ENCODE measurements at places on chromosomes 2 and 18.

DNA sequence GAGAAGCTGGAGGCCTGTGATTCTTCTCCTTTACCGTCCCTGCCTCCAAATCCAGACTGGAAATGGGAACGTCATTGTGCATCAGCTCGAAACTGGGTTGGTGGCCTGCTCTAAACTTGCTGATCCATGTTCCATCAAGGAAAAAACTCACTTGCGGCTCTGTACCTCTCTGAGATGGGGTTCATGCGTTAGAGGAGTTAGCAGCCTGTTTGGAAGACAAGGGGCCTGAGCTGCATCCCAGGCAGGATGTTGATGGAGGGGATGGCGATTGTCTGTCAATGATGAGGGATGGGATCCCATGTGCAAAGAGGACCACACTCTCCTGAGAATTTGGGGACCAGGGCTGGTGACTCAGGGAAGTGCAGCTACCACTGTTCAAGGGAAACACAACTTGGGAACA is 26.0 kb downstream of the TWIST2 start:
- DNase-seq = no peak

GRCh38 chr2:15169326-15170069 is 391.6 kb downstream of the NBAS start:
- peak; percentile 91 for DNase-seq

GRCh38 chr18:55443776-55444175 is 144.2 kb downstream of the TCF4 start:
- DNase-seq = no peak

GRCh38 chr2:61575447-61575859 is 37.3 kb upstream of the XPO1 start:
- no peak for DNase-seq

DNA sequence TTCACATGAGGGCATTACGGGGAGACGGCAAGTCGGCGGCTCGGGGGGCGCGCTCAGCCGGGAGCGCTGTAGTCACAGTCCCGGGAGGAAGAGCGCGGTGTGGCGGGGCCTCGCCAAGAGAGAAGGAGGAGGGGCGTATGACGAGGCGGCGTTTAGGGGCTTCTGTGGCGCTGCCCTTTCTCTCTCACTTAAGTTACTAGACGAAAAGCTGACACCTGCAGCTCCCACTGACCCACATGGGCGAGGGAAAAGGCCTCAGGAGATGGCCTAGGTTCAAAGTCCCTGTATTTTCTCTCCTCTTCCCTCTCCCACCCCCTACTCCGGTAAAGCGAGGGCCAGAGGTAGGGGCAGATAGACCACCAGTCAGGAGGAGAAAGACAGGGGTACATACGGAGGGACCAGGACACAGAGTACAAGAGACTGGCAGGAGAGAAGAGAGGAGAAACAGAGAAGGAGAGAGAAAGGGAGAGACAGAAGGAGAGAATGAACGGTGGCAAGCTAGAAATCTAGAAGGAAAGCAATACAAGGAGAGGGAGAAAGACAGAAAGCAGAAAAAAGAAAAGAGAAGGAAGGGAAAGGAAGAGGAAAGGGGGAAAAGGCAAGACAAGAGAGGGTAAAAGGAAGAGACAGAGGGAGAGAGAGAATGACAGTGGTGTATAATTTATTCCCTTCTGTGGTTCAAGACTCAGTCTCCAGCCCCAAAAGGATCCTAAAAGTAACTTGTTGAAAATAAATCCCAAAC is 3.8 kb downstream of the SIX2 start:
- no peak for DNase-seq

- DNase-seq = peak; percentile 73
Measured at GRCh38 chr2:231680992-231681852, 27.1 kb upstream of the PTMA start.

DNA sequence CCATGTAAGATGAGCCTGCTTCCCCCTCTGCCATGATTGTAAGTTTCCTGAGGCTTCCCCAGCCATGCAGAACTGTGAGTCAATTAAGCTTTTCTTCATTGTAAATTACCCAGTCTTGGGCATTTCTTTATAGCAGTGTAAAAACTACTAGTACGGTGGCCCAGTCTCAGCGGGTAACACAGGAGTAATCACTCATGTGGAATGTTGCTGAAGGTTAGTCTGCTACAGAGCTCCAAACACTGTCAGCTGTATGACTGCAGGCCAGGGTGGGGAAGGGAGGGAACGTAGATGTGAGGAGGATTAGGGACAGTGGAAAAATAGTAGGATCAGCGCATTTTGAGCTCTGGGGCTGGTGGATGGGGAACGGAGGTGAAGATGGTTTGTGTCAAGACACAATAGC is 711.2 kb upstream of the SOX11 start:
- DNase-seq = no peak

DNA sequence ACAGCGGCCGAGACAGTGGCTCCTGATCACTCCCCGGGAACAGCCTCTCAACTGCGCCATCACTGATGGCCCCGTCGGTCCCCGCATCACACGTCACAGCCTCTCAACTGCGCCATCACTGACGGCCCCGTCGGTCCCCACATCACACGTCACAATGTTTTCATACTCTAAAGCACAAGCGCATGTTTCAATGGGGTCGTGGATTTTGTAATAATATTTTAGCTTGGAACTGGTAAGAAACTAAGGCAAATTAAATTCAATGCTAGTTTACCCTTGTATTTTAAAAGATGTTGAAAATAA is 44.2 kb upstream of the CTDP1 start:
- DNase-seq = no peak

GRCh38 chr2:27856386-27856785 is 33.8 kb downstream of the RBKS start:
- no peak for DNase-seq

DNA sequence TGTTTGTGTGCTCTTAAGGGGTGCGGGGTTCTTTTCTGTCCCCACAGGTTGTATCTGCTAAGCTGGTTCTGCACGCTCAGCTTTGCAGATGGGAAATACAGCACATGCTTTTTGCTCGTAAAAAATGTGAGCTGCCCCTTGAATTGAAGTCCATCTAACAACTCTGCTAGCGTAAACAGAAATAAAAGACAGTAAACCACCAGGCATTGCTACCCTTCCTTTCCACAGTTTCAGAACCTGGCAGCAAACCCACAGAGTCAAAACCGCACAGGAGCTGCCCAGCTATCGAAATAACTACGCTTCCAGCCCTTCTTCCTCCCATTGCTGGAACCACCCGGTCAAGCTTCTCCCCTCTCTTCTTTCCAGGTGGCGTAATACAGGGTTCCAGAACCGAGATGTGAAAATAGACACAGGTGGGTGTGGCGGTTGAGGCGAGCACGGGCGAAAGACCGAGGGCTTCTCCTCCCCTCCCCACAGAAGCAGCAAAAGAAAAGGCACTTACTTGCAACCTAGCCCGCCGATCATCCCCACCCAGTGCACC is 479 bp downstream of the SCN9A start:
- peak; percentile 30 for DNase-seq

GRCh38 chr2:215624423-215624829 is 188.6 kb upstream of the FN1 start:
- peak; percentile 90 for DNase-seq

DNA sequence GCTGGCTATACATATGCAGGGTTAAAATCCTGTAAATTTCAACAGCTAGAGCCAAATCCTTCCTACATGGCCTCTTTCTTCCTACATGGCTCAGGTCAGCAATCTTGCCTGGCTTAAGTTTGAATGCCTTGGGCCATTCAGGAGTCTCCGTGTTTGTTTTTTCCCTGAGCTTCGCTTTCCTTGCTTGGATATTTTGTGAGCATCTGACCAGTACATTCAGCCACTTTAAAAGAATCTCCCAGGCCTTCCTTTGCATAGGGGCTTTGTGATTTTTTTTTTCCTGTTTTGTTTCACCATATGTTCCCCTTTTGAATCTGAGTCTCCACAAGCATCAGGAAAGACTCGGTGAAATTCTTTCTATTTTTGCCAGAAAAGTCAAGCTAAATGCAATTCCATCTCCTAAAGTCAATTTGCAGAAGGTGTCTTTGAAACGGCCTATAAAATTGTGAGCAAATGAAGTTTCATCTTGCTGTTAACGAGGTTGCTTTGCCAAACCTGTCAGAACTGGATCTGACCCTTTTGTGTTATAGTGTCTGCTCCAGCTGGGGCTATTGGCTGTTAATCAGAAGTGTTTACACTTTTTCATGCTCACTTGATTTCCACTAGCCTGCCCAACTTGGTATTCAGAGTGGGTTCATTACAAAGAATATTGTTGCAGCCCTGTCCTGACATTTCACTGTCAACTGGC is 256.9 kb downstream of the DCC start:
- DNase-seq = no peak

DNA sequence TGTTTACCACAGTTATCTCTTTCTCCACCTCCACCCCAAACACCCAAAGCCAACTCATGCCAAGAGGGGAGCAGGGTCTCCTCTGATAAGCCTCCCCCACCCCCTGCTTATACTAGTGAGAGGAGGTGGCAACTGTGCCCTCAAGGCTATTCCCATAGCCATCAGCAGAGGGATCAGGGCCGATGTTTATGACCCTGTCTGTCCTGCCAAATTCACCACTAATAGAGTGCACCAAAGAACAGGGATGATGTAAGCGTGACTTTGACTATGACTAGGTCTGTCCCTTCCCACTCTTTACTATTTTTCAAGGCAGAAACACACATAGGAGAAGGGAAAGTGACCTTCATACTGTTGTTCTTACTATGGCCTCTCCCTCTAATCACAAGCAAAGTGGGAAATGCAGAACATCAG is 74.6 kb downstream of the CLHC1 start:
- no peak for DNase-seq

- no peak for DNase-seq
Measured at GRCh38 chr18:22048221-22048620, 121.2 kb upstream of the GATA6 start.

DNA sequence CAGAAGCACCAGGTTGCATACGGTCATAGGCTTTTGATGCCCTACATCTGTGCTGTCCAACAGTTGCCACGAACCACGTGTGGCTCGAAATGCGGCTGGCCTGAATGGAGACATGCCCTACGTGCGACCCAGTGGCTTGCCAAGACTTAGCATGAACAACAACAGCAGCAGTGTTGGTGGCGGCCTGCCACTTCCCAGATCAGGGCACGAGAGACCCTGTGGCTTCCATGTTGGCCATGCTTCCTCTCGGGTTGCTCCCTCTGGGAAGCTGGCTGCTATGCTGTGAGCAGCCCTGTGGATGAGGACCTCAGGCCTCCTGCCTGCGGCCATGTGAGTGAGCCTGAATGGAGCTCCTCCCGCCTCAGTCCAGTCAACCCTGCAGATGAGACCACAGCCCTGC is 212.3 kb downstream of the HDAC4 start:
- DNase-seq = no peak

DNA sequence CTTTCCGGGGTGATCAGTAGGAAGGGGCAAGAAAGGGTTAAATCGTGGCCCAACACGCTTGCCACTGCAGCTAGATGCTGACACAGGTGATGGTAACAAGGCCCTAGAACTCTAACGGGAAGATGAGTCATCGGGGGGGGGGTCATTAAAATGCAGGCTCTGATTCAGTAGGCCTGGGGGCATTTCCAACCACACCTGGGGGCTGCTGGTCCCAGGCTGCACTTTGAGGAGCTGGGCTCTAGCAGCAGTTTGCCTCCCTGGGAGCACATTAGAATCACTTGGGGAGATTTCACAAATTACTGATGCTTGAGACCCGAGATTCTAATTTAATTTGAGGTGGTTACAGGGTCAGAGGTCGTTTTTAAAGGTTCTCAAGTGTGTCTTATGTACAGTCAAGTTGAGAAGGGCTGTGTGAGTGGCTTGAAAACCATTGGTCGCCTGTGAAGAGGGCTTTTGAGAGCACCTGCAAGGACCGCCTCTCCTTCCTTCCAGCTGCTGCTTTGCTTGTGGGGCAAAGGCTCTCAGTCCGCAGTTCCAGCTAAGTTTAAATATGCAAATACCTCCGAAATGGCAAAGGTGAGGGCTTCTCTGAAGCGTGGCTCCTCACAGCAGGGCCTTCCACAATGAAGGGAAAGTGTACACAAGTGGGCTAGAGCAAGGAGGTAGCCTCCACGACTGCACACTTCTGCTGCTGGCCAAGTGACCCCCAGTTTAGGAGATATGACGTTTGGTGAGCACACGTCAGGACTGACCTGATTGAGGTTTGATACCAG is 128.0 kb upstream of the MSH6 start:
- DNase-seq = no peak

DNA sequence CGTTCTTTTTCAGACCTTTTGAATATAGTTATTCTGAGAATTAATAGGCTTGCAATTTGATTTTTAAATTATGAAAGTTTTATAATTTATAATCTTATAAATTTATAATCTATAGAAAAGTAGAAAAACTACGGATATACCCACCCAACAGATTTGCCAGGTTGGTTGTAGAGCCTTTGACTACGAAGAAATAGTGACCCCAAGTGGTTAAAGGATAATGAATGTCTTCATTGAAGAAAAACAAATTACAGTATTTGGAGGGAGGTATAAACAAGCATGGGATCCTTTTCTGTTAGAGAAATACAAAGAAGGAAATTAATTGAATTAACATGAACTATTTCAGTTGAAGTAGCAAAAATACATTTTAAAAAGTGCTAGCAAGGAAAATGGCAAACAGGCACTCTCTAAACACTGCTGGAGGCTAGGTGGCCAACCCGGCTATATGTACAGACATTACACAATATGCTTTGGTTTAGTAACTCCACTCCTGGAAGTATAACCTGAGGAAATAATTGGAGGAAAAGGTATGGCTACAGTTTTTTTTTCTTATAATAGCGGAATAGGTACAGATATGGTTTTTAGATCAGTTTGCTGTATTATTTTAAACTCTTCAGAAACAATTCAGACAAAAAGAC is 110.9 kb downstream of the MIB1 start:
- peak; percentile 16 for DNase-seq

- DNase-seq = no peak
Measured at GRCh38 chr2:29370173-29370572, 255.0 kb downstream of the CLIP4 start.

- no peak for DNase-seq
Measured at GRCh38 chr2:40090044-40090443, 311.0 kb upstream of the THUMPD2 start.

- DNase-seq = no peak
Measured at GRCh38 chr2:181723731-181724130, 43.4 kb upstream of the NEUROD1 start.

GRCh38 chr2:120396013-120396860 is 50.3 kb downstream of the INHBB start:
- no peak for DNase-seq

DNA sequence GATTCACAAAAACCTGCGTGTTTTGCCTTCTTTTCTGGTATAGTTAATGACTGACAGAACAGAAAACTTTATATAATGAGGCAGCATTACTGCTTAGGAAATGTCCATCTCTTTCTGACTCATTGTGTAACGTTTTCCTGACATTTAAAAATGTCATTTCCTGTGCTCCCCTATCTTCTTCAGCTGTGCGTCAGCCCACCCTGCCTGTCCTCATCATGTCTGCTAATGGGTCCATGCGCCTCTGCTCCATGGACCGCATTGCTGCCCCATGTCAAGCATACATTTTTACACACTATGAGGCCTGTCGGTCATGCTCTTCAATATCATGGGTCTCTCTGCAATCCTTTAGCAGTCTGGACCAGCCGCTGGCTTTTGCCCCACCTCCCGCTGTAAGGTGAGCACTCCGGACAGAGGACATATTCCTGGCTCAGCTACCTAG is 234.3 kb downstream of the CDCA7 start:
- DNase-seq = no peak

- DNase-seq = no peak
Measured at GRCh38 chr2:110638952-110639695, 38.7 kb downstream of the BUB1 start.
